Ureter (tissue), 1 donor: ENCODE measurements at places on chromosomes 3 and 15. TPM values are rescaled to one million over a fixed set of nuclear protein-coding genes. Genes with fewer than 3 reads are reported as not detected.

Gene FAM174B
- total RNA-seq, result 208 TPM

Gene RTF1
- total RNA-seq, result 33.2 TPM

Gene P2RY14
- 0.68 TPM for total RNA-seq

Gene FAM107A
- total RNA-seq, result 102 TPM

Gene ECE2
- 0.81 TPM for total RNA-seq

Gene TM6SF1
- 8.7 TPM for total RNA-seq

Gene KLHDC8B
- 36.5 TPM for total RNA-seq

Gene CYP19A1
- 0.34 TPM for total RNA-seq

Gene RGMA
- total RNA-seq, result 6.4 TPM

Gene RTP1
- total RNA-seq, result not detected

Gene DUOX1
- 85.5 TPM for total RNA-seq

Gene PTH1R
- 12.9 TPM for total RNA-seq

Gene PDCD6IP
- 211 TPM for total RNA-seq

Gene PAQR5
- 6.5 TPM for total RNA-seq
